ENCODE measurements at places on chromosomes 13 and 19.

- no peak for DNase-seq
Observed at GRCh38 chr19:44580366-44580895, 32.9 kb upstream of the IGSF23 start.

- no peak for DNase-seq
Observed at GRCh38 chr19:55015126-55015525, 22.9 kb downstream of the GP6 start.

- DNase-seq, result peak; percentile 65
Observed at GRCh38 chr13:100394005-100394695, 194.4 kb downstream of the GGACT start.

DNA sequence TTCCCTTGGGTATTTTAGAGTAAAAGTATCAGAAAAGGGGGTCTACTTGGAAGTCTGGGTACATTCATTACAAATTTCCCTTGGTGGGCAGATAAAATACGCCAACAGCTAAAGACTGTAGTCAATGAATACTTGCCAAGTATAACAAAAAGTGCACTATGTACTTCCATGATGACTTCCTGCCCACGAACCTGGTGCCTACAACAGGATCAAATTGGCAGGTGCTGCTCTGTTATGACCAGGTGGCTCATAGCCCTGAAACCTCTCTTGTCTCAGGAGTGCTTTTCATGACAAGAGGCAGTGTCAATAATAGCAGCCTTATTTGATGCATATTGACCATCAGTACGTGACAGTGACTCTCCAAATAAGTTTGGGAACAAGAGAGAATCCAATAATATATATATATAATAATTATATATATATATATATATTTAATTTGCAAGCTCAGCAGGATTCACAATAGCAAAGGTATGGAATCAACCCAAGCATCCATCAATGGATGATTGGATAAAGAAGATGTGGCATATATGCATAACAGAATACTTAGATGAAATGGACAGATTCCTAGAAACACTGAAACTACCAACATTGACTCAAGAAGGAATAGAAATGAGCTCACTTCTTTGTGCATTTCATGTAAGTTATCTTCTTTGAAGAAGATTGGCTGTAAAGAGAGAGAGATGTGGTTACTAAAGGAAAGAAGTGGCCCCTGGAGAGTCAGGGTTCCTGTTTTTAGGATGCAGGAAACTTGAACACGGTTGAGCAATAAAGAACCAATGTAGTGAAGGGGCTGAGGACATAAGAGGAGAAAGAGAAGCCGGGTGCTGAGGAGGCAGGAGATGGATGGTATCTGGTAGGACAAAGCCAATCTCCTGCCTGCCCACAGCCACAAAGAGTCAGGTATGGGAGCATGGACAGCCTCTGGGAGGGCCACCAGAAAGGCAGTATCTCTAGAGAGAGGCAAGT is 52.0 kb upstream of the GTF2F2 start:
- no peak for DNase-seq

GRCh38 chr13:32752997-32753606 is 166.8 kb downstream of the PDS5B start:
- no peak for DNase-seq

GRCh38 chr13:98054301-98054700 is 88.6 kb upstream of the FARP1 start:
- no peak for DNase-seq

DNA sequence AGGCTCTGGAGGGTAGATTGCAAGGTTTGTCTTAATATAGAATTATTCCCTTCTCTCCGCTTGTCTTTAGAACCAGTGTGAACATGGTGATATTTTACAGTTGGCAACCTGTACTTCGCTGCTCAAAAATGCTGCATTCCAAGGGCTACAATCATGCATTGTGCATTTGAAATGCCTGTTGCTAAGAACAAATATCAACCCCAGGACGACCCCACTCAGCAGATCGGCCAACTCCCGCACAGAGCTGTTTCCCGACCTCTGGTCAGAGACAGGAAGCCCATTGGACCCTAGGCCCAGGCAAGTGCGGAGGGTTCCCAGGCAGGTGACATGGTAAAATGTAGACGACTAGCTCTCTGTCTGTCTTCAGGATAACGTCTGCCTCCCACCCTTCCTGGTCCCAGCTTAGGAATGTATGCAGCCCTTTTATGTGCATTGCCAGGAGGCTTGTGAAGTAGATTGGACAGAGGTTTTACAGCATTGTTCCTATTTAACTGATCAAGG is 263.5 kb downstream of the FOXO1 start:
- DNase-seq, result peak; percentile 64

GRCh38 chr13:45240143-45240542 is 39.3 kb upstream of the KCTD4 start:
- DNase-seq, result no peak

- DNase-seq, result no peak
Observed at GRCh38 chr13:94656176-94656575, 54.5 kb downstream of the GPR180 start.

GRCh38 chr13:83980331-83980730 is 98.1 kb upstream of the SLITRK1 start:
- no peak for DNase-seq

DNA sequence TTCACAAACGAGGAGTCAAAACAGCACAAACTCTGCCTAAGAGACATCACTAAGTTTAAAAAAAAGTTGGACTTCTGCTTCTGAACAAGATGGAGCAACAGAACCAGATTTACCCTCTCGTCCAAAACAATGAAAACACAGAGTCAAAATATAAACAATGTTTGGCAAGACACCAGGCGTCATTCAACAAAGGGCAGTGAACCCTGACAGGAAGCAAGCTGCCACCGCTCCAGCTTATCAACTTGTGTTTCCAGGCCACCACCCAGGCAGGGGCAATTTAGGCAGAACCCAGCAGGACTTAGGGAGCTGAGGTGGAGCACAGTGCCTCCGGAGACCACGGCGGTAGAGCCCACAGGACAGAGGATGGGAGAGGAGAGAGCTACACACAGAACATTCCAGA is 8.6 kb upstream of the NAPA start:
- peak; percentile 35 for DNase-seq

- DNase-seq, result peak; percentile 3
Observed at GRCh38 chr13:26420282-26420960, 137.1 kb upstream of the WASF3 start.
